Amniotic stem cell (primary cell): ENCODE measurements at places on chromosomes 4 and X.

DNA sequence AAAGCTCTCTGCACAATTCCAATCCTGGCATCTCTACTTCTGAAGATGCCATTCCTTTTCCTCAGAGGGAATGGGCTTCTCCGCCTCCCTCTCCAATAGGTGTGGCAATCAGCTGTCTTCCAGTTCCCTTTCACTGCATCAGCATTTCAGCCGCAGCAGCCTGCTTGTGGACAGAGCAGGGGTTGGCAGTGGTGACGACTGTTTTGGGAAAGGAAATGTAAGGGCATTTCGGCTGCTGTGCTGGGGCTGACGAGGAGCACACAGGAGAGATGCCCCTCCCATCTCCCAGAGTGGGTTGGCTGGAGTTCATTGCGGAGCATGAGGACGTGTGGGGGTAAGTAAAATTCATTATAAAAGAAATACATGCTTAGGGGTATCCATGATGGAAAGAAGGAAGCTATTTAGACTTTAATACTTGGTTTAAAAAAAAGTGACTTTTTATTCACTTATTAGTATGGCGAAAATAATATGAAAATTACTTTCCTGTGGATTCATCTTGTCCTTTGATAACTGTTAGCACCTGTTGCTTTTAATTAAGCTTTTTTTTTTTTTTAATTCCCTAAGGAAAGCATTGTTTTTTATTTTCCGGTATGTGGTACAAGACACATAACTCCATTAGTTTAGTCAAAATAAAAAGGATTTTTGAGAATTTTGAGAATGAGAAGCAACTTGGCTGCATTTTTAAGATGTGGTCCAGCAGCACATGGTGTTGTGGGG is at the start of gene LIMCH1:
Gene LIMCH1, plus strand, starts transcription at position 141 of the 717 bp plus-strand sequence. CDS start 67,839 bp downstream, outside the sequence.
- DNase-seq, result no peak

- no peak for DNase-seq
These were observed 174.5 kb downstream of the SMIM20 start for GRCh38 chr4:26088433-26088928.

DNA sequence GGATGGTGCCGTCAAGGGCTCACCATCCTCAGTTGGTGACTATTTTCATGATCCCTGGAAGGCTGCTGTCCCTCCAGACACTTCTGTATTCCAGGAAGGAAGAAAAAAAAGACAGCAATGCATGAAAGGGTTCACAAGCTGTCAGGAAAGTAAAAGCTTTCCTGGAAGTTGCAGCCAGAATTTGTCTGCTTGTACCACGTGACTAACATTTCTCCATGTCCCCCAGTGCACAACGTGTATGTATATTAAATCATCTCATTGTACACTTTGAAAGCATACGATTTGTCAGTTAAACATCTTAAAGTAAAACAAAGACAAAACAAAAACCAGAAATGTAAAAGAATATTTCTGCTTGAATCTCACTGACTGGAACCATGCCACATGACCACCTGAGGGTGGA is 127.4 kb upstream of the CLNK start:
- no peak for DNase-seq

GRCh38 chr4:86582410-86582809 is 11.7 kb upstream of the PTPN13 start:
- no peak for DNase-seq

GRCh38 chr4:11228530-11228929 is 200.2 kb downstream of the HS3ST1 start:
- DNase-seq, result no peak

GRCh38 chr4:169269916-169270809 is 593 bp downstream of the SH3RF1 start:
- DNase-seq, result no peak

GRCh38 chr4:42643685-42644084 is 13.2 kb downstream of the ATP8A1 start:
- DNase-seq, result no peak

DNA sequence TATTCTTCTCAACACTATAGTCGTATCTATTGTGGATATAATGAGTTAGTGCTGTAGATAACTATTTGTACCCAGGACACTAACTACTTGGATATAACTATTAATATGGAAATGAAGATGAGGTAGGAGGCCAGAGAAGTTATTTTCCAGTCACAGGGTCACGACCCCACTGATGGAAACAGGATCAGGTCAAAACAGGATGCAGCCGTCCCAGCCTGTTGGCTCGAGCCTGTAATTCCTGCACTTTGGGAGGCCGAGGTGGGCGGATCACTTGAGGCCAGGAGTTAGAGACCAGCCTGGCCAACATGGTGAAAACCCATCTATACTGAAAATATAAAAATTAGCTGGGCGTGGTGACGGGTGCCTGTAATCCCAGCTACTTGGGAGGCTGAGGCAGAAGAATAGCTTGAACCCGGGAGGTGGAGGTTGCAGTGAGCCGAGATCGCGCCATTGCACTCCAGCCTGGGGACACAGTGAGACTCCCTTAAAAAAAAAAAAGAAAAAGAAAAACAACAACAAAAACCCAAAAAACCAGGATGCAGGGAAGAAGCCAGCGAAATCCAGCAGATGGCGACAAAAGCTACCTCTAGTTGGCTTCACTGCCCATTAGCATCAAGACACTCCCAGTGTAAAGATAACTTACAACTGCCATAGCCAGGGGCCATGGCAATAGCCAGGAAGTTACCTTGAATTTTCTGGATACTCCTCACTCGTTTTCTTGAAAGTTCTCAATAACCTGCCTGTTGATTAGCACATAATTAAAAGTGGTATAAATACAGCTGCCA is 37.9 kb upstream of the NKAP start:
- DNase-seq, result no peak

- DNase-seq, result no peak
These were observed 2.7 kb downstream of the PDLIM5 start for GRCh38 chr4:94454405-94454804.

DNA sequence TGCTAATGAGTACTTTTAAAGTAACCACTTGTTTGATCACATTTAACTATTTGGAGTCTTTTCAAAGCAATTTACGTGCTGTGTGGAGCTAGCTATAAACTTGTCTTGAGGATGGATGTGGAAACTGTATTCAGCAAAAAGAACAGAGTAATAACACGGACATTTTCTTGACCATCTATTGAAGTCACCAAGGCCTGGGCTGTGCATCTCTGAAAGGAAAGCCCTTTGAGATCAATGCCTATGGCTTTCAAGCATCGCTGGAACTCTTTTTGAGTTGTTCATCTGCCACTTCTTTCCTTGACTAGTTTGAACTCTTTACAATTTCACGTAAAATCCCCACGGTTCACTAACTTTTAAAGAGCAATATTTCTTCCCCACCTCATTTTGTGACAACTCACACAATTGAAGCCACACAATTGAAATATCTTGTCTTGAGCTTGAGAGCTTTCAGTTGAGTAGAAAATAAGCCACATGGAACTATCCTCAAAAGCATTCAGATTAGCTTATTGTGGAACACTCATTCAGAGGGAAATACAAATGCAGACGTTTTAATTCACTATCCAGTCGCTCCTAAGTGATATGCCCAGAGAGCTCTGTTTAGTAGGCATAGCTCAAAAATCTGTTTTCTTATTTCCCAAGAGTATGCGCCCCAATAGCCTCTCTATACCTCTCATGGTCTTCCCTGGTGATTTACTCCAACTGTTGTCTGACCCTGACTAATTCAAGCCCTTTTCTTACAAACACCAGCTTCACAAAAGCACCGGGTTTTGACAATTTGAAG is 134.9 kb upstream of the SLITRK2 start:
- no peak for DNase-seq

- no peak for DNase-seq
These were observed 40.2 kb downstream of the STX18 start for GRCh38 chr4:4501679-4502078.
